GM13977 (cell line): ENCODE measurements at places on chromosomes 2 and 18.
A peak's percentile ranks its signal among the peaks of the same experiment; 100 is the strongest.

DNA sequence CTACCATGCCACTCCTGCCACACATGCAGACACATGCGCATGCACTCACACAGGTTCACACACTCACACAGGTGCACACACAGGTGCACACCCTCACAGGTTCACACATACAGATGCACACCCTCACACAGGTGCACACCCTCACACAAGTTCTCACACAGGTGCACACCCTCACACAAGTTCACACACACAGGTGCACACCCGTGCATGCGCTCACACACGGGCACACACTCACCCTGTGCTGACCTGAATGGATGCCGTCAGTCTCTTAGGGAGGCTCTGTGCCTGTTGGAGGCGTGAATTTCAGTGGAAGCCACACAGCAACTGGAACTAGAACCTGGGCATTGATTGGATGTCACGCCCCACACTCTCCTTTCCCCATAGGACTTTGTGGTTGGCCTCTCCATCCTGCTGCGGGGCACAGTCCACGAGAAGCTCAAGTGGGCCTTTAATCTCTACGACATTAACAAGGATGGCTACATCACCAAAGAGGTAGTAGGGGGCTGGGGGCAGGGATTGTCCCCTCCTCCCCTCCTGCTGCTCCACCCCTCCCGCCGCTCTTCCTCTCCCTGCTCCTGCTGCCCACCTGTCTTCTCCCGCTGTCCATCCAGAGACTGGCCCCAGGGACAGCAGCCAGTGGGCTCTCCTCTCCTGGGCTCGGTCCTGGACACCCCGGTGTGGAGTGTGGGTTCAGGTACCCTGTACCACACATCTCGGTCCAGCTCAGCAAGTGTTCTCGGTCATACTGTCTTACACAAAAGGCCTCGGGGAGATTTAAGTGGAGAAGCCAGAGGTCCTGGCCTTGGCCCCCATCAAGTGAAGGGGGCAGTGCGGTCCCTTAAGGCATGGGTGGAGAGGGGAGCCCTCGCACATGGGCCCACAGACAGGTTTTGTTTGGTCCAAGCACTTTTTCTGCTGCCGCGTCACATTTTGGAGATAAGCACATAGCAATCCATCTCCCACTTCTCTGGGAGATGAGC, 21.0 kb upstream of the FAHD2A start:
- DNase-seq, result no peak

DNA sequence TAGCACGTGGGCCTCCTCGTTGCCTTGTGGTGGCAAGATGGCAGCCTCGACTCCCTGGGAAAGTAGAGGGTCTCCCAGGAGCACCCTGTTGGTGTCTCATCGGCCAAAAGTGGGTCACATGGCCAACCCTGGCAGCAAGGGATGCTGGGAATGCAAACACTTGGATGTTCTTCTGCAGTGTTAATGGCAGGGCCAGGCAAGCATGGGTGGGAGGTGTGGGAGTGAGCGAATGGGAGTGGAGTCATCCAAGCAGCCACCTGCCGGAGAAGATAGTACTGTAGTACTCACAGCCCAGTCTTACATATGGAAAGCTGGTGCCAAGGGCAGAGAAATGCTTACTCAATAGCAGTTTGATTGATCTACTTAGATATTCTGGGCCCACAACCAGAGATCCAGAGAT, 122.2 kb downstream of the INHBB start:
- DNase-seq, result no peak

DNA sequence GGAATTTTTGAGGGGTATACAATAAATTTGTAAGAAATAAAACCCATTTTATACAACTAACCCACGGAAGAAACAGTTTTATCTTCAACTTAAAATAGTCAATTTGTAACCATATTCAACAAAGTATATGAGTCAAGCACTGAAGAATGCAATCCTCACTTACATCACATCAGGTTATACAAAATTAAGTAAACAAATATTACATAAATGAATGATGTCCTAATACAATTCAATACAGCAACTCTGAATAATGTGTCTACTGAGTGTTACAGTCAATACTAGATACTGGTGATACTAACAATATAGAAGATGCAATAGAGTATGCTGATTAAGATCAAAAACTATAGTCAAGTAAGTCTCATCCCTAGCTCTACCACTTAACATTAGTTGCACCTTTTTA, 58.6 kb downstream of the FANCL start:
- DNase-seq, result no peak

DNA sequence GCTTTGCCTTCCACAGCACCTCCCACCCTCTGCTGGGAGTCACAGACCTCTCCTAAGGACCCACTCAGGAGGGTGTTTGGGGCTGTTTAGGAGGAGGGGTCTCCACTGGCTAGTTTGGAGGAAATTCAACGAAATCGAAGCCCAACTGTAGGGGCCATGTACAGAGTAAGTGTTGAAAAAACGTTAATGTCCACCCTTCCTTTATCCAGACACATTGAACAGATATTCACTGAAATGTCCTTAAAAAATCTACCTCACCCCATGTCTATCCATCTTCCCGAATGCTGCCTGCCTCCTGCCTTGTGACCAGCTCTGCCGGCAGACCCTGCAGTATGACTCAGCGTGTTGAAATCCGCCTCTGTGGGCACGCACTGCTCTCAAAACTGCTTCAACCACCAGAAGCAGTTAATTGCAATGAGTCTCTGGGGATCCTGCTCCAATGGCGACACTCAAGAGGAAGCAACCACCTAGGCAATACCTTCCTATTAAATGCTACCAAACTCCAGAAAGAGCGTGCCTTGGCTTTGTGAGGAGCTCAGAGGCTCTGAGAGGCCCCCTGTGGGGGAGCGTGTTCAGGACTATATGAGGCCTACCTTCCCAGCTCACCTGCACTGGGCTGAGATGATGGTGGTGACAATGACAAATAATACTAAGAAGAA, 61.4 kb upstream of the RTN4 start:
- DNase-seq, result no peak

DNA sequence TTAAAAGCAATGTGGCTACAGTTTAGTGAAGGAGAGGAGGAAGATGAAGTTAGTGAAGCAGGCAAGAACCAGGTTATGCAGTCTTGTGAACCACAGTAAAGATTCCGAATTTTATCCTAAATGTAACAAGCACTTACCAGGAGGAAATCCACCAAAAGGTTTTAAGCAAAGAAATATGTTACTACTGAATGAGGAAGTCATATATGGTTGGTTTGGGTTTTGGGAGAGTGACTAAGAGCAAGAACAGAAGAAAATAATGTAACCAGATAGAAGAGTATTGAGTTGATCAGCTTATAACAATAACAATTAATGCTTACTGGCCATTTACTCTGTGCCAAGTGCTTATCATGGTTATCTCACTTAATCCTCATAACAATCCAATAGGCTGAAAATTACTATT, 1.9 kb downstream of the USP37 start:
- DNase-seq, result no peak

DNA sequence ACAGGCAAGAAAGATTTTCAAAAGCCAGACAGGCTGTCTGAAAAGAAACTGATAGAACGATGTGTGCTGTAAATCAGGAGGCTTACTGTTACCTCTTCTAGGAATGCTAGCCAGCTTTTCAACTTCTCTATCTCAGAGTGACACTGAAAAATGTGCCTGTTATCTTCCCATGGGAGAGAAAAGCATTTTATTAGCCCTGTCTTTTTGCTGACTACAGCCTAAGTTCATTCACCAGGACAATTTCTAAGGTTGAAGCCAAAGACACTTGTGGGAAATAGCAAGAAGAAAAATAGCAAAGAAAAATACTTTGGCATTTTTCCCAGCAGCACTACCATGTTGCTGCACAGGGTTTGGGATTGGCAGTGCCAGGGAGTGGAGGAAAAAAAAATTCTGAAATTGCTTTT, 34.0 kb downstream of the ABCB11 start:
- DNase-seq, result no peak

- no peak for DNase-seq
These were observed 54.5 kb downstream of the SLC39A10 start for GRCh38 chr2:195711478-195711877.

DNA sequence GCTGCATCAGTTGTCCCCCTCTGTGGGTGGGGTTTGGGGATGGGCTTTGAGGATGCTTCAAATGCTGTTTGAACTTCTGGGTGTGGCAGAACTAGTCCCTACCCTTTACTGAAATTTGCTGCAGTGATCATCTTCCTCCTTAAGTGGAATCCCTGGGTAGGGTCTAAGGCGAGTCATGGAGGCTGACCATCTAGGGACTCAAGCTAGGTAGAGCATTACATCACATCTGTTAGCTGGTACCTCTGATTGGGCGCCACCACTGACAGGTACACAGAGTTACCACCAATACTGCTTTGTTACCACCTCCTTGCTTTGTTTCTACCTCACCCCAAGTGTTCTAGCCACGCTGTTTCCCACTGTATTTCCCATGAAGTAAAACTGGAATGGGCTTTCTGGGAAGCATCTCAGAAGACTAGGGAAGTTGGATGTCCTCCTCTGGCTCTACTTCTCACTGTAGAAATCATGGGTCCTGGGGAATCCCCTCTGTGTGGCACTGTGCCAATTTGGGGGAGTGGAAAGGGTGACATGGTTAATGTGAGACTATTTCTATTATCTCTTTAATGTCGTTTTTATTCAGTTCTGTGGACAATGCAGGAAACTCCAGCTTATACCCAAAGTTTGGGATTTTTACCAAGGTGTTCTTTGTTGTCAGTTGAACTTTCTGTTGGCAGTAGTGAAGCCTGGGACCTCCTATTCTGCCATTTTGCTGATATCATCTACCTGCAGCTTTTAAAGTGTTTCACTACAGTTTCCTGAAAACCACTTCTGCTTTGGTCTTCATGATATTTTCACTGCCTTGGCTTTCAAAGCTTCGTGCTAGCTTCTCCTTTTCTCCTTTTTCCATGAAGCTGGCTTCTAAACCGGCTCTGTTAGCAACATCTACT, 14.5 kb upstream of the SULT1C4 start:
- DNase-seq, result no peak

DNA sequence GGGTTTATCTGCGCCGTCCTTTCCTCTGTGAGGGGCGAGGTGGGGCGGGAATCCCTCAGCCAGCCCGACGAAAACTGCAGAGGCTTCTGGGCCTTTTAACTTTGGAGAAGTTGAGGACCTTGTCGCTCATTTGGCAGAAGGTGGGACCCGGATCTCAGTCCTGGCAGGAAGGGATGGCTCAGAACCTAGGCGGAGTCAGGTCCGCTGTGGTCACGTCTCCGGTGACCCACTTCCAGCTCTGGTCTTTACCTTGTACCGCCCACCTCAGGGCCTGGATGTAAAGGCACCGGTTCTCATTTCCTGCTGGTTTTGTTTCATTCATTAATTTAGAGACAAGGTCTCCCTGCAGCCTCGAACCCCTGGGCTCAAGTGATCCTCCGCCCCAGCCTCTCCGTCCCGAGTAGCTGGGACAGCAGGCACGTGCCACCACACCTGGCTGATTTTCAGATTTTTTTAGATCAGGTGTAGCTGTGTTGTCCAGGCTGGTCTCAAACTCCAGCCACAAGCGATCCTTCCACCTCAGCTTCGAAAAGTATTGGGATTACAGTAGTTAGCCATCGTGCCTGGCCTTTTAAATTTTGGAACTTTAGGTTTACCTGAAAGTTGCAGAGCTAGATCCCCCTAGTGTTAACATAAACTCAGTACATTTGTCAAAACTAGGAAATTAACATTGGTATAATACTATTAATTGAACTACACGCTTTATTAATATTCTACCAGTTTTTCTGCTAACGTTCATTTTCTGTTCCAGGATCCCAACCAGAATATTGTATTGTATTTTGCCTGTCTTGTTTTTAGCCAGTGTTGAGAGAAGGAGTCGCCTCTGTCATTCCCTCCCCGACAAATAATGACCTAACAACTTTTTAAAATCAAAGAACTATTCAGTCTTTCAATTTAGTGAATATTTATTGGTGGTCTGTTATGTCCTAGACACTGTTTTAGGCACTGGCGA, 852 bp downstream of the POLI start:
- DNase-seq, result peak; percentile 30

DNA sequence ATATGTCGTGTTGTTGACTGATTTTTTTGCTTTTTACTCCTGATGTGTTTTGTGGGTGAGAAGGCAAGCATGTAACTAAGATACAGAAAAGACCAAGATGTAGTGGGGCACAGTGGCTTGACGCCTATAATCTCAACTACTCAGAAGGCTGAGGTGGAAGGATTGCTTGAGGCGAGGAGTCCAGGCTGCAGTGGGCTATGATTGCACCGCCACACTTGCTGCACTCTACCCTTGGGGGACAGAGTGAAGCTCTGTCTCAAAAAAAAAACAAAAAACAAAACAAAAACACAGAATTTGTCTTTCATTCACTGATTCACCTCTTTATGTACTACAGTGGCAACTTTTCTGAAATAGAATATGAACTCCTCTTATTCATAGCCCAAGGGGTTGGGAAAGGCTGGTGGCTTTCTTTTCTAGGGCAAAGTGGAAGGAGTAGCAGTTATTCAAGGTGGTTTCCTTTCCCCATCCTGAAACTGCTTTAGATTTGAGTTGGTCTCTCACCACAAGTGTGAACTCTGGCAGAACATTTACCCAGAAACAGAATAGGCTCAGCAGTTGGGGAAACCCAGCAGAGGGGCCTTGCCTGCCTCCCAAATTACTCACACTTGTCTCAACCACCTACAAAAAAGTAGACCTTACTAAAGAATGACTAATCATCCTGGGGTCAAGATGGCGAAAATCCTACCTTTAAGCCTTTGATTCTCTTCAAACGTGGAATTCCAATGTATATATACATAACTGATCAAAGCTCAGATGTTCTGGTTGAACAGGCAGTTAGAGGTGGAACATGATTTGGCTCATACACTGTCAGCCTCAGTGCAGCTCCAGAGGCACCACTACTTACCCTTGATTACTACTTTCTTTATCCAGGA, 6.5 kb downstream of the TANK start:
- peak; percentile 51 for DNase-seq

DNA sequence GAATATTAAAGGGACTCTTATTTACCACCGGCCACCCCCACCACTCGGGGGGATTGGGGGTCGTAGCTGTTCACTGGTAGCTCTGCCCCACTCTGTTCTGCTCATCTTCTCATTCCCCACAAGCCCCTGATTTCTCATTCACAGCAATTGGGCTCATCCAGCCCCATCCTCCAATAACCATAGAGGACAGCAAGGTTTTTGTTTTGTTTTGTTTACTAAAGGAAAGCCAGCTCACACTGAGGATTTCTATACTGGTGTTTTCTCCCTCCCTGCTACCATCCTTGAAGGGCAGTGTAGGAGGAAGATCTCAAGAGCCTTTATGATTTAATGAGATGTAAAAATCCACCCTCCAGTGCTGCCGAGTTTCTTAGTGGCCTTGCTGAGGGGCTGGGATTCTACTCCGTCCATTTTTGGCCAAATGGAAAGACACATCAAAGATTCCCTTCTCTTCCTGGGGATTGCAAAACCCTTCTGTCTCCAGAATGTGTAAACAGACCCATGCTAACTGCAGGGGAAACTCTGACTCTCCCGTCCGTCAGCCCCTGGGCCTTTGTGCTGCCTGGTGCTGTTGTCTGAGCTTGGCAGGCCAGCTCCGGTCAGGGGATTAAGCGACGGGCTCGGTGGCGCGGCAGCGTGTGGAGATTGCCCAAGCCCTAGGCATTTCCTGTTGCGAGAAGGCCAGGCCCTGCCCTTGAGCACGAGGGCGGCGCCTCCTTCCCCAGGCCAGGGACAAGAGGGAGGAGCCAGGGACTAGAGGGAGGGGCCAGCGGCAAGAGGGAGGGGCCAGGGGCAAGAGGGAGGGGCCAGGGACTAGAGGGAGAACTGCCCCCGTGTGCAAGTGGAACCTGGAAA, 165.0 kb downstream of the ANTXR1 start:
- peak; percentile 23 for DNase-seq

- peak; percentile 74 for DNase-seq
These were observed 21.1 kb upstream of the NFATC1 start for GRCh38 chr18:79374408-79375171.

GRCh38 chr2:170770606-170771420, 635 bp downstream of the ERICH2 start:
- peak; percentile 93 for DNase-seq
